ENCODE measurements at places on chromosomes 6 and 20. TPM values are rescaled to one million over a fixed set of nuclear protein-coding genes. Genes with fewer than 3 reads are reported as not detected.

DNA sequence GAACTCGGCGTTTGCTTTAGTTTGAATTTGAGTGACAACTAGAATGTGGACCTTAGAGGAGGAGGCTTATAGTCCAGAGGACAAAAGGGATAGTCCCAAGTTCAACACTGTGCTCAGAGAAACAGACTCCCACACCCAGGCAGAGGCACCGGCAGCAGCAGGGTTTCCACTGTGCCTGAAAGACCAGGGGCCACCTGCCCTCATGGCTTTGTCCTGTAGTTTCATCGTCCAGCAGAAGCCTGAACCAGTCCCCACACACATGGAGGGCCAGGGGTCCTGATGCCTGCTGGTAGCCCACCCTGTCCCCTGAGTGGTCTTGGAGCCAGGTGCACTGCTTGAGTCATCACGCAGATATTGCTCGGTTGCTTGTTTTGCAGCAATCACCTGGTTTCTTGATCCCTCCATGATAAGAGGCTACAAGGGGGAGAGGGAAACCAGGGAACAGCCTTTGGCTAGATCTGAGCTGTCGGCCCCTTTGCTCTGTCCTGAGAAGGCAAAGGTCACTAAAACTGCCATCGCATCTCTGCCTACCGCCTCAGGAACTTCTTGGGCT, 7.2 kb upstream of the ACSS1 start:
- DNase-seq, result no peak
- peaks cover 21% of the 10 kb centered on the region for H3K4me1 ChIP-seq
- H3K36me3 ChIP-seq, result no peaks in the 10 kb centered on the region
- H3K27ac ChIP-seq, result no peak overlapping the region
- no peak overlapping the region for H3K4me3 ChIP-seq

GRCh38 chr20:16601047-16601446, 27.8 kb upstream of the KIF16B start:
- no peak for DNase-seq
- H3K4me3 ChIP-seq, result no peak overlapping the region
- no peaks in the 10 kb centered on the region for H3K36me3 ChIP-seq
- H3K27me3 ChIP-seq, result peaks cover 2% of the 10 kb centered on the region

DNA sequence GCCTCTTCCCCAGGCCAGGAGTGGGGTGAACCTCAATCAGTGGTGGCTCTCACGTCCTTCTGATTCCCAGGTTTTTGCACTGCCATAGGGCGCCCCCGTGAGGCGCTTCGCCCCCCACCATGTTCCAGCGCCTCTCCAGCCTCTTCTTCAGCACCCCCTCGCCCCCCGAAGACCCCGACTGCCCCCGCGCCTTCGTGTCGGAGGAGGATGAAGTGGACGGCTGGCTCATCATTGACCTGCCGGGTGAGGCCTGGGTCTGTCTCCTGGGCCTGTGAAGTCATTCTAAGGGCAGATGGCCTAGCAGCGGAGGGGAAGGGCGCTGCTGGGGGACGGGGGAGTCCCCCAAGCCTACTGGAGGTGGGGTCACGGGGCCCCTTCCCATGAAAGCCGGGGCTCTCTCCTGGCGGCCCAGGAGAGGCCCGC, 4.5 kb downstream of the TP53INP2 start:
- no peaks in the 10 kb centered on the region for H3K27me3 ChIP-seq
- peak; percentile 63 for DNase-seq
- H3K4me3 ChIP-seq, result peak overlapping the region; percentile 88
- H3K4me1 ChIP-seq, result peaks cover 21% of the 10 kb centered on the region

DNA sequence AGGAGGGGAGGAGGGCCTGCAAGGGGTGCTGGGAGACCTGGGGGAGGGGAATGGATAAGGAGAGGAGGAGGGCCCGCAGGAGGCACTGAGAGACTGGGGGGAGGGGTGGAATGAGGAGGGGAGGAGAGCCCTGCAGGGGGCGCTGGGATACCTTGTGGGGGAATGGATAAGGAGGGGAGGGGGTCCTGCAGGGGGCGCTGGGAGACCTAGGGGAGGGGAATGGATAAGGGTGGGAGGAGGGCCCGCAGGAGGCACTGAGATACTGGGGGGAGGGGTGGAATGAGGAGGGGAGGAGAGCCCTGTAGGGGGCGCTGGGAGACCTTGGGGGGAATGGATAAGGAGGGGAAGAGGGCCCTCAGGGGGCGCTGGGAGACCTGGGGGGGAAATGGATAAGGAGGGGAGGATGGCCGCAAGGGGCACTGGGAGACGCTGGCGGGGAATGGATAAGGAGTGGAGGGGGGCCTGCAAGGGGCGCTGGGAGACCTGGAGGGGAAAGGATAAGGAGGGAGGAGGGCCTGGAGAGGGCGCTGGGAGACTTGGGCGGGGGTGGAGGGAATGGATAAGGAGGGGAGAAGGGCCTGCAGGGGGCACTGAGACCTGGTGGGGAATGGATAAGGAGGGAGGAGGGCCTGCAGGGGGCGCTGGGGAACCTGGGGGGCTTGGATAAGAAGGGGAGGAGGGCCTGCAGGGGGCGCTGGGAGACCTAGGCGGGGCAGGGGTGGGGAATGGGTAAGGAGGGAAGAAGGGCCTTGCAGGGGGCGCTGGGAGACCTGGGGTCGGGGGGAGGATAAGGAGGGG, 1.3 kb upstream of the CTCFL start:
- no peaks in the 10 kb centered on the region for H3K4me1 ChIP-seq
- peaks cover 2% of the 10 kb centered on the region for H3K27me3 ChIP-seq
- no peaks in the 10 kb centered on the region for H3K36me3 ChIP-seq
- no peak for DNase-seq

DNA sequence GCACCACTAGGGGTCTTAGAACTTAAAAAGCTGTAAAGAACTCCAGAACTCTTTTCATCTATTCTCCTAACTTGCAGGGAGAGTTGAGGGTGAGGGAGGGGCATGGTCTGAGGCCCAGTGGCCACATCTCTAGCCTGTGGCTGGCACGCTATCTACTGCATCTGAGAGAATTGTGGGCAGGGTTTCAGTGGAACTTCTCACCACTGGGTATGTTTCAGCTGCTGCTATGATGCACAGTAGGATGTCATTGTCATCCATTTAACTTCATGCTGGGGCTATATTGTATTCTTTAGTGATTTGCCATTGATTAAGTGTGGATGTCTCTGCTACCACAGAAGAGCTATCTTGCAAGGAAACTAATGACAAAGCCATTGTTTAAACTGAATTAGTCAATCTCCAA, 4.5 kb downstream of the TMEM14A start:
- H3K27me3 ChIP-seq, result no peaks in the 10 kb centered on the region
- peaks cover 20% of the 10 kb centered on the region for H3K4me1 ChIP-seq
- no peak overlapping the region for H3K4me3 ChIP-seq
- peaks cover 27% of the 10 kb centered on the region for H3K36me3 ChIP-seq
- H3K27ac ChIP-seq, result no peak overlapping the region

GRCh38 chr6:131931063-131931750, 20.0 kb downstream of the CCN2 start:
- no peaks in the 10 kb centered on the region for H3K36me3 ChIP-seq
- no peak overlapping the region for H3K27ac ChIP-seq
- H3K27me3 ChIP-seq, result peaks cover 6% of the 10 kb centered on the region
- no peak overlapping the region for H3K4me3 ChIP-seq
- no peak for DNase-seq

- H3K27me3 ChIP-seq, result no peaks in the 10 kb centered on the region
- no peaks in the 10 kb centered on the region for H3K4me1 ChIP-seq
- no peak for DNase-seq
- H3K4me3 ChIP-seq, result no peak overlapping the region
- no peak overlapping the region for H3K27ac ChIP-seq
These were observed 341.5 kb downstream of the TFAP2A start for GRCh38 chr6:10073341-10073740.

- no peak for DNase-seq
- peak overlapping the region; percentile 30 for H3K27ac ChIP-seq
- peaks cover 13% of the 10 kb centered on the region for H3K4me1 ChIP-seq
- H3K36me3 ChIP-seq, result peaks cover 1% of the 10 kb centered on the region
These were observed 141.5 kb downstream of the MYB start for GRCh38 chr6:135322427-135323201.

- H3K4me3 ChIP-seq, result no peak overlapping the region
- H3K4me1 ChIP-seq, result no peaks in the 10 kb centered on the region
- peaks cover 9% of the 10 kb centered on the region for H3K27me3 ChIP-seq
These were observed 44.7 kb upstream of the CNKSR3 start for GRCh38 chr6:154555073-154555677.

GRCh38 chr6:170022827-170023619, 267.9 kb downstream of the DLL1 start:
- no peak overlapping the region for H3K27ac ChIP-seq
- DNase-seq, result peak; percentile 12
- H3K27me3 ChIP-seq, result peaks cover 15% of the 10 kb centered on the region
- no peak overlapping the region for H3K4me3 ChIP-seq
- H3K4me1 ChIP-seq, result no peaks in the 10 kb centered on the region

- no peaks in the 10 kb centered on the region for H3K27me3 ChIP-seq
- H3K4me1 ChIP-seq, result no peaks in the 10 kb centered on the region
- H3K27ac ChIP-seq, result no peak overlapping the region
- DNase-seq, result no peak
- no peaks in the 10 kb centered on the region for H3K36me3 ChIP-seq
- no peak overlapping the region for H3K4me3 ChIP-seq
These were observed 68.6 kb downstream of the GFRAL start for GRCh38 chr6:55395871-55396270.

DNA sequence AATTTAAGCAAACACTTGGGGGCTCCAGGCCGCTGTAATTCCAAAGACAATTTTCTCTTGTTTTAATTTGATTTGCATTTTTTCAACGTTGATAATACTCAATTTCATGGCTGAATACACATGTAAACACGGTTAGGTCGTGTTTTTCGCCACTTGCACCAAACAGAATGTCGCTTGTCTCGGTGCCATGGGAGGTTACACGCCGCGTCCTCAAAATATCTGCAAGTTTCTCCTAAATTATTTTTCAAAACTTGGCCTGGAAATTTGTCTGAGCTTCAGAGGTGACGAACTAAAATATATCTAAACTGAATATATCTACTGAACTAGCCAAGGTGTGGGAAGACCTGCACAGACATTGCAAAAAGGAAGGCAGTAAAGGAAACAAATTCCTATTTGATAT, 15.0 kb downstream of the FOXA2 start:
- no peak overlapping the region for H3K4me3 ChIP-seq
- peaks cover 51% of the 10 kb centered on the region for H3K27me3 ChIP-seq
- no peak for DNase-seq

DNA sequence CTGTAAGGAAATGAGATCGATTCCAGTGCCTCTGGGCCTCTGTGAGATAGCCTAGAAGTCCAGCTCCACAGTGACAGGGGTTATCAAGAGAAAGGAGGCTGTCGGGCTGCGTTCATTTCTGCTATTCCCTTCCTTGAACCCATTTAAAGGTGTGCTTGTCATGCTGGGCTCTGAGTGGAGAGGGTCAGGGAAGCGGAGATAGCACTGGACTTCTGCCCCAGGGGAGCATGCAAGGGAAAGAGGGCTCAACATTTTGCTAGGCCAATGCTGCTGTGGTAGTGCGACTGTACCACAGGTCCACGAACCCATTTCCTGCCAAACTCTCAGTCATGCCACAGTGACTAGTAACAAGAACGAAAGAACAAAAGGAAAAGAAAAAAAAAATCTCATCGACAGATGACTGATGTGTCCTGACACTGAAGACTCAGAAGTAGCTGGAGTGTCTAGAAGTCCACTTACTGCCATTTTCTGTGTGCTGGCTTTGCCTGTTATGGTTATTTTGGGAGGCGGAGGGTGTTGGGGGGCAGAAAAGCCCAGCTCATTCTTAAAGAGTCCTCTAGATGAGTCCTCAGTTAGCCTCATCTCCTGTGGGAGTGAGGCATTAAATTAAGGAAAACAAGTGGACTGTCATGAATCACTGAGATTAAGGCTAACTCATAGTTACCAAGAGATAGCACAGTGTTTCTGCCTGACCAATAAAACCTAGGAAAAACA, 8.1 kb downstream of the NEDD9 start:
- H3K27me3 ChIP-seq, result no peaks in the 10 kb centered on the region
- DNase-seq, result no peak
- peak overlapping the region; percentile 59 for H3K27ac ChIP-seq

GRCh38 chr20:2987861-2988260, 55.6 kb upstream of the GNRH2 start:
- no peaks in the 10 kb centered on the region for H3K4me1 ChIP-seq
- H3K27ac ChIP-seq, result no peak overlapping the region

DNA sequence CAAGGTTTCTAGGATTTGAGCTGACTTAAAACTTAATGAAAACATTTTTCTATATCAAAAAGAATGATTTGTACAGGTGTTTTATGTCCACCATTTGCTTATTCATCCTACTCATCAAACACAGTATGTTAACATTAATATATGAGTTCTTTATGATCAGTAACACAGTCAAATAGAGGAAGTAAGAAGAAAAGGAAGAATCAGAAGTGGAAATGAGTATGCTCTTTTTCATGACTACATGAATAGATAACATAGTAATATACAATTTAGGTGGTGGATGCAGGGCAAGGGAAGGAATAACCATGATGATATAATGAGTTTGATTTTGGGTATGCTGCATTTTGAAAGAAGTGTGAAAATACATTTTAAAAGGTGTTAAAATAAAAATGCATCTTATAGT, 16.5 kb downstream of the KPNA5 start:
- H3K4me3 ChIP-seq, result no peak overlapping the region
- no peak overlapping the region for H3K27ac ChIP-seq
- H3K27me3 ChIP-seq, result no peaks in the 10 kb centered on the region
- H3K36me3 ChIP-seq, result peaks cover 60% of the 10 kb centered on the region
- no peak for DNase-seq
- H3K4me1 ChIP-seq, result peaks cover 26% of the 10 kb centered on the region

DNA sequence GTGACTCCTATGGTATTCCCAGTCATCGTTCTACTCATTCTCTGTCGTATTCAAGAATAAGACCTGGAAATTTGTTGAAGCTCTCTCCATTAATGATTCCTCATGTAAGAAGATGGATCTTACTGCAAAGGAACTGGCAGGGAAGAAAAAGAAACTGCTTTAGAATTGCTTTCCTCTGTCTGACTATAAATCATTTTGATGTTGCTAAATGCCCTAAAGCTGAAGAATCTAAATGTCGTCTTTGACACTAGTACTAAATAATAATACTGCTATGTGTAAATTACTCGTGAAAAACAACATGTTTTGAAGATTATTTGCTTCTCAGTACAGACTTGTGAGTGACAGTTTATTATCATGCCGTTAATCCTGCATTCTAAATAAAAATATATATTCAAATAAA, 20.5 kb upstream of the MYLIP start:
- H3K27ac ChIP-seq, result no peak overlapping the region
- DNase-seq, result no peak
- no peaks in the 10 kb centered on the region for H3K4me1 ChIP-seq
- no peaks in the 10 kb centered on the region for H3K36me3 ChIP-seq

- no peak overlapping the region for H3K4me3 ChIP-seq
- DNase-seq, result no peak
- H3K36me3 ChIP-seq, result peaks cover 83% of the 10 kb centered on the region
- no peaks in the 10 kb centered on the region for H3K4me1 ChIP-seq
These were observed 29.8 kb downstream of the DEK start for GRCh38 chr6:18234564-18234963.

The JPH2 gene
- not detected for total RNA-seq

The DLK2 gene
- 1.4 TPM for total RNA-seq

The VNN1 gene
- total RNA-seq, result not detected

The PRKN gene
- 3.5 TPM for total RNA-seq

The EDN1 gene
- 0.56 TPM for total RNA-seq

The C4B gene
- 5.3 TPM for total RNA-seq

The PAX1 gene
- not detected for total RNA-seq

The SCGN gene
- not detected for total RNA-seq

The ADGRB3 gene
- not detected for total RNA-seq
